KBM-7 (cell line): ENCODE measurements at places on chromosomes 11 and 22.
A peak's percentile ranks its signal among the peaks of the same experiment; 100 is the strongest.

- DNase-seq, result no peak
These were observed 206.9 kb upstream of the TMEM45B start for GRCh38 chr11:129608711-129609110.

GRCh38 chr11:131671734-131672133 lies 301.3 kb downstream of the NTM start:
- DNase-seq, result no peak

GRCh38 chr11:43987384-43988039 lies 45.1 kb downstream of the C11orf96 start:
- DNase-seq, result no peak

DNA sequence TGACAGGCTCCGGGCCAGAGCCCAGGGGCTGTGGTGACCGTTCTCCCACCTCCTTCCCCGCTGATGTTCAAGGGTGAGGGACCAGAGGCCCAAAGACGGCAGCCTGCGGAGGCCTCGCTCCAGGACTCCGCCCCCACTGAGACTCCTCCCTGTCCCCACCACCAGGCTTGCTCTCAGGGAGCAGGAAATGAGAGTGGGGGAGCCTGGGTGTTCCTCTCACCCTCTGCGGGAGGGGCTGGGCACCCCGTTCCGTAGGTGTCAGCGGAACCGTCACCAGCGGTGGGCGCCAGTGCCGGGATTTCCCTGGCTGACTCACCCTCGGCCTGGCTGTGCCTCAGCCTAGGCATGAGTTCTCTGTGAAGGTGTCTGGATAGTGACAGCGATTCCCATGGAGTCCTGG lies 15.7 kb downstream of the DAGLA start:
- DNase-seq, result no peak

DNA sequence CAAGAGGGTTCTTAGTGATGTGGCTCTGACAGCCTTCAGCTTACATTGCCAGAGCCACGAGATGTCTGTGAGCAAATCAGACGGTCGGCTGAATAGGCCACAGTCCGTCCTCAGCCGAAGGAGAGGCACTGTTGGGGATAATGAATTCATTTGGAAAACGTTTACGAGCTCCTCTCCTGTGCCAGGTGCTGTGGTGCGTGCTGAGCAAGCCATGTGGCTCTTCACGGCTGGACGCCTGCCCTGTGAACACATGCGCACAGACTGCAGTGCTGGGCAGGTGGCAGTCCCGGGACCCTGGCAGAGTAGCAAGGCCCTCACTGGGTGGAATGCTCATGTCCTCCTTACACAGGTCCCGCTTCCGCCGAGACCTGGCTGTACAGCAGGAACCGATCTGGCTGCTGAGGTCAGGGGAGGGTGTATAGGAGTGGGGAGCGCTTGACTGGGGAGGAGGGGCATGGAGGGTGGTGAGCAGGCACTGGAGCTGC lies 6.8 kb downstream of the TBC1D22A start:
- no peak for DNase-seq

DNA sequence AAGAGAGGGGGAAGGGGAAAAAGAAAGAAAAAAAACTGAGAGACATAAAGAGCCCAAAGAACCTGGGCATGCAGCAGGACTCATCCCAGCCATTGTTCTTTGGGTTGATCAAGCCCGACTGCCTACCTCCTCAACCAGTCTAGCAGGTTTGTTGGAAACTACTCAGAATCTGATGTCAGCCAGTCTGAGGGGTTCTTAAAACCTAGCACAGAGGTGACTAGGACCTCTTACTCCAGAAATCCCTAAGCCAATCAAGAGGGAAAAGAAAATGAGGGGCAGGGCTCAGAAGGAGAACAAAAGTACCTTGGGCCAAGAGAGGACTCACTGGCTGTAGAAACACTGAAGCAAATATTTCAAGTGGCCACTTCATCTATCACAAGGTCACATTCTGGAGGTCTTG lies 228.0 kb downstream of the AASDHPPT start:
- DNase-seq, result no peak

GRCh38 chr11:1497600-1497999 lies 11.0 kb upstream of the MOB2 start:
- DNase-seq, result no peak

DNA sequence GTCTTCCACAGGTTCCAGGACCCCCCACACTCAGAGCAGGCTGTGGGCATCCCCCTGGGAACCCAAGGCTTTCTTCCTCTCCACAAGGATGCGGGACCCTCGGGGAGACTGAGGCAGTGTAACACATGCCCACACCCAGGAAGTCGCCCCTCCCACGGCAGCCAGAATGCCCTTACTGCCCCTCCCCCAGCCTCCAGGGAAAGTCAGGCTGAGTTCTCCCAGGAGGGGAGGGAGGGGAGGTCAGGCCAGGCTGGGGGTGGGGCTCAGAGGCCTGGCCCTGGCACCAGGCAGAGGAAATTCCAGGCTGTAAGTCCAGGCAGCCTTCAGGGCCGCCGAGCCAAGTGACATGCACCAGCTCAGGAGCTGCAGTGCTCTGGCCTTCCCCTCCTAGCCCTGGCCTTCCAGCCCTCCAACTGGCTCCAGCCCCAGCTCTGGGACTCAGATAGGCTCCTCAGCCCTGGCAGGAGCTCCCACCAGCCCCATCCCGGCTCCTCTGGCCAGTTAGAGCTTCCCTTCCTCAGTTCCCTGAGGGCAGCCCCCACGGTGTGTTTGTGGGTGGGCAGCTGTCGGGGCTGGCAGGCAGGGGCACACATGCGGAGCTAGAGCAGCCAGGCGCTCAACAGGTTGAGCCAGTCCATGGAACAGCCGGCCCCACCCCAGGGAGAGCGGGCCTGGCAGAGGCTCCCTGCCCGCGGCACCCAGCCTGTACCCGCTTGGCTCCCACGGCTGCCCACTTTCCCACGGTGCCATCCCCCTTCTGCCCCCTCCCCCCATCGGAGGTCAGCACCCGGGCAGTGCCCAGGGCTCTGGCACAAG lies 3.6 kb downstream of the BCL9L start:
- no peak for DNase-seq

GRCh38 chr11:117126223-117126965 lies 17.7 kb upstream of the PAFAH1B2 start:
- DNase-seq, result no peak

- peak; percentile 93 for DNase-seq
These were observed 3.0 kb downstream of the NCR3LG1 start for GRCh38 chr11:17354601-17354991.

GRCh38 chr22:47110817-47111443 lies 348.5 kb downstream of the TBC1D22A start:
- no peak for DNase-seq

GRCh38 chr11:13344818-13345217 lies 67.2 kb downstream of the BMAL1 start:
- DNase-seq, result no peak

DNA sequence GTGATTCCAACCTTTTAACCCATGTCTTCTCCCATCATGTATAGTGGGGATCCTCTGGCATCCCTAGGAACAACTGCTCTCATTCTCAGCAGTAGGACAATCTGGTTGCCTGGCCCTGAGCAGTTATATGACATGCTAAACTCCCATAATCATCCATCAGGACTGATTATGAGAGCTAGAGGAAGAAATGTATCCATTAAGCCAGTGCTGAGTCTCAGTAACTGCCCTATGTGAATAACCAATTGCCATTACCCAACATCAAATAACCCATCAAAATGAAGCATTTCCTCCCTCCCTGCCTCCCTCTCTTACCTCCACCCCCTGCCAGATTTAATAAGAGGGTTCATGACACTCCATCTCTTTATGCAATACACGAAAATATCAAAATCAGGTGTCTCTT lies 277.6 kb downstream of the NXPE2 start:
- DNase-seq, result no peak

- no peak for DNase-seq
These were observed 633.0 kb downstream of the TBC1D22A start for GRCh38 chr22:47395481-47395880.

- DNase-seq, result no peak
These were observed 13.3 kb upstream of the IL10RA start for GRCh38 chr11:117972629-117973502.

DNA sequence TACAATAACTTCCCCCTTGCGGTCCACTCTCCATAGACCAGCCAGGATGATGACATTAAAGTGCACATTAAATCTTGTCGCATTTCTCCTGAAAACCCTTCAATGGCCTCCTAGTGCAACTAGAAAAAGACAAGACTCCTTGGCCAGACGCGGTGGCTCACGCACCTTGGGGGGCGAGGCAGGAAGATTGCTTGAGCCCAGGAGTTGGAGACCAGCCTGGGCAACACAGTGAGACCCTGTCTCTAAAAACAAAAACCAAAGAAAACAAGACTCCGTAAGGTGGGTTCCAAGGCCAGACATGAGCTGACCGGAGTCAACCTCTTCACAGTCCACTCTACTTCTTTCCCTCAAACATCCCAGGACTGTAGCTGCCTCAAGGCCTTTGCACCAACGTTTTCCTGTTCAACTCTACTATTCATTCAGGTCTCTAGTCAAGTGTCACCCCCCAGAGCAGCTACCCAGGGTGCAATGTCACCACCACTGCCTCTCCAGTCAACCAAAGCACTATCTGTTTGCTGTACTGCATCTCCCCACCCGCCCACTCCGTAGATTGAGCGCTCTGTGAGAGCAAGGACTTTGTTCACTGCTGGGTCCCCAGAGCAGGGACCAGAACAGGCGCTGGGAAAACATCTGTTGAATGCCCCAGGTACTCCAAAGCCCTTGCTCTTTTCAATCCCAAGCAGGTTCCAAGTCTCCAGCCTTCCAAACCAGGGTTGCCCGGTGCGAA lies 739 bp downstream of the ZMAT5 start:
- no peak for DNase-seq

DNA sequence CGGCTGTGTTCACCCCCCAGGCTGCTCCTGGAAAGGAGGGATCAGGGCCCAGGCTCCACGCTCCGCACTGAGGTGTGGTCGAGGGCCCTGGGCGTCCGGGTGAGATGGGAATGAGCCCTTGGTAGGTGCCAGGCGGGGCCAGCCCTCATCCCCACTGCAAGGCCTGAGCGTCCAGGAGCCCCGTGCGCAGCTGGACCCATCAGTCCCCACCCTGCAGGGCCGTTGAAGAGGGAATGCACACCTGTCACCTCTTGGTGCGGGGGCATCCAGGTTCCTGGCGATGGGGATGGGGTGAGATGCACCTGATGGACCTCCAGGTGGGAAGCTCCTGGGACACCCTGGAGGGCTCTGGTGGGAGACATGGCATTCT lies 72.2 kb downstream of the KCNQ1 start:
- DNase-seq, result no peak

DNA sequence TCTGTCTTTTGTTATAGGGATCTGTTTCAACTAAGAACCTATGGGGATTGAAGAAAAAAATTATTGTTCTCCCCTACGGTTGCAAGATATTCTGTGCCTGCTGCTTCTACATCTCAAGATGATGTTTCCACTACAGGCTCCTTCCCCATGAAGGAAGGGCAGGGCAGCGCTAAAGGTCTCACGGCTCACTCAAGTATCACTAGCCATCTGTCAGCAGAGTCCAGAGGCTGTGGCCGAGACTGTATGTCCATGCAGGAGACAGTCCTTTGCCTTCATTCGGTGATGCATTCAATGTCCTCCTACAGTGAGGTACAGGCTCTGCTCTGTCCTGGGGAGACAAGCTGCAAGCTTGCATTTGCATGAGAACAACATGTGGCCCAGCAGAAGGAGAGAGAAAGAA lies 518.0 kb downstream of the OPCML start:
- DNase-seq, result no peak

GRCh38 chr22:41504397-41504796 lies 35.5 kb downstream of the ACO2 start:
- DNase-seq, result no peak

GRCh38 chr11:78138694-78139421 lies 568 bp downstream of the ALG8 start:
- peak; percentile 56 for DNase-seq

GRCh38 chr11:3089236-3090061 lies 32.2 kb upstream of the CARS1 start:
- no peak for DNase-seq

DNA sequence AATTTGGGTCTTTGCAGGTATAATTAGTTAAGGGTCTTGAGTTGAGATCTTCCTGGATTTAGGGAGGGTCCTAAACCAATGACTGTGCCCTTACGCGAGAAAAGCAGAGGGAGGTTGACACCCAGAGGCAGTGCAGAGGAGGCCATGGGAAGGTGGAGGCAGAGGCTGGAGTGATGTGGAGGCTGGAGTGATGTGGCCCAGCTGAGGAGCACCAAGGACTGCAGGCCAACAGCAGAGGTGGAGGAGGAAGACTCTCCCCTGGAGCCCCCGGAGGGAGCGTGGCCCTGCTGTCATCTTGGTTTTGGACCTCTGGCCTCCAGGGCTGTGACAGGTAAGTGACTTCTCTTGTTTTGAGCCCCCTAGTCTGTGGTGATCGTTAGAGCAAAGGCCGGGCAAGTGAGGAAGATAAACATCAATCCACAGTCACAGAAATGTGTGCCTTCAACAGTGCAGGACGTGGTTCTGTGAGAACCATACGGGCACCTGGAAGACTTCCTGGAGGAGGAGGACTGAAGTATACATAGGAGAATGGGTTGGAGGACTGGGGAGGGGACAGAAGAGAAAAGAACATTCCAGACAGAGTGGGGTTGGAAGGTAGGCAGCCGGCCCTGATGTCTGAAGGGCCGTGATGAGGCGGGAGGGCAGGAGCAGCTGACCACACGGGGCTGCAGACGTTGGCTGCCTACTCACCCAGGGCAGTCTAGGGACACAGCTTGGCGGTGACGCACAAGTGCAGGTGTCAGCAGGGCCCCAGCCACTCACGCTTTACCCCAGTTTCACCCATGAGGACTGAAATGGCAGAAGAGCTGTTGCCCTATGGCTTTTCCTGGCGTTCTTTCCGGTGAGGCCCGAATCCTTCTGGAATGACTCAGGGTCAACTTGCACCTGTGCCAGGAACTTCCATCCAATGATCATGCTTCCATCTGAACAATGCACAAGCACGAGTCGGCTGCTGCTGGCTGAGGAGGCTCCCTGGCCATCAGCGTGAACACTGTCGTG lies 270.2 kb downstream of the CTTN start:
- no peak for DNase-seq

GRCh38 chr11:65420979-65421793 lies 1.4 kb upstream of the NEAT1 start:
- DNase-seq, result peak; percentile 96

DNA sequence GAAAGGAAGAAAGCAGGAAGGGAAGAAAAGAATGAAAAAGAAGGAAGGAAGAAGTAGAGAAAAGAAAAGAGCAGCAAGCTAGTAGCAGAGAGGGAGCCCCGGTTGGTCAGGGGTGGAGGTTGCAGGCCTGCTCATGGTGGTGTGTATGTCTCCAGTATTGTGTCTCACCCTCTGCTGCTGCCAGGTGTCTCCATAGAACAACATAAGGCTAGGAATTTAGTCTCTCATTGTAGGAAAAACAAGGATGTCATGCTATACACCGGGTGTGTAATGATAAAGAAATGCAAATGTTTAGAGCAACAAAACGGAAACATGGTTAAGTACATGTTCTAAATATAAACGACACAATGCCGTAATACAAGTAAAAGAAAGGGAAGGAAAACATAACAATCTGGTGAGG lies 342.5 kb downstream of the NTM start:
- DNase-seq, result no peak

- no peak for DNase-seq
These were observed 28.6 kb downstream of the LRP5 start for GRCh38 chr11:68340784-68341556.
